Umbilical cord (tissue), 2 donors: ENCODE measurements at places on chromosomes 7 and 10. TPM values are rescaled to one million over a fixed set of nuclear protein-coding genes. Genes with fewer than 3 reads are reported as not detected.

Gene GIMAP7
- 0.48 TPM for total RNA-seq

Gene GNAT3
- total RNA-seq = not detected

Gene FAM25A
- not detected for total RNA-seq

Gene SLC29A4
- total RNA-seq = 0.24 TPM

- peak; percentile 56 for DNase-seq
Measured at GRCh38 chr10:48464871-48465736, 139.8 kb downstream of the ARHGAP22 start.

DNA sequence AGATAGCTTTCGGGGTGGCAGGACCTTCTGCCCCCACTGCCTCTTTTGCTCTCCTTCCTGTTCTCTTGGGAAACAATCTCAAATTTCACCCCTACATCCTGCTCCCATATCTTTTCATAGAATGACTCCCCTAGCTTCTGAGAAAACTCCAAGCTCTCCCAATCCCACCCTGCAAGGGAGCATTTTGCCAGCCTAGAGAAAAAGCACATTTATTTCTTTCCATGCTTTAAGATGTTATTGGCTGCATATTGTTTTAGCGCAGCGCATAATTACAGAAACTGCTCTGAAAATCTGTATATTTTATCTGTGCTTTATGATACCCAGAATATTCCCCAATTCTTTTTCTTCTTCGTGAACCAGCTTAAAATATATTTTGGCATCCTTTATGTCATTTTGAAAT lies 601.3 kb downstream of the KCNMA1 start:
- DNase-seq = no peak

GRCh38 chr10:79046741-79047583 lies 21.8 kb upstream of the ZMIZ1 start:
- peak; percentile 32 for DNase-seq

DNA sequence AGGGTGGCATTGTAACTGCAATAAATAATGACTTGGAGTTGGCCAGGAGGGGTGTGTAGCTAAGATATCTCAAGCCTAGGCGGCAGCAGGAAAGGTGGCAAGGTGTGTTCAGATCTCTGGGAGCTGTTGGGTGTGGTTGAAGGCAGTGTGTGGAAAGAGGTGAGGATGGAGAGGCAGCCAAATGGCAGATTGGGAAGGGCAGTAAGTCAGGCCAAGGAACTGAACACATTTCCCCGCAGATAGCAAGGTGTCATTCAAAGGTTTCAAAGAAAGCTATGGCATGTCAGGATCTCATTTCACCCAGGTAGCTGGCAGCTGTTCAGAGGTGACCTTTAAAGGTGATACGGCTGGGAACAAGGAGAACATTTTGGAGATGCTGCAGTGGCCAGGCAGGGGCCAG lies 586.0 kb upstream of the MGMT start:
- no peak for DNase-seq

GRCh38 chr7:15199482-15199881 lies 296.9 kb upstream of the DGKB start:
- DNase-seq = peak; percentile 54

DNA sequence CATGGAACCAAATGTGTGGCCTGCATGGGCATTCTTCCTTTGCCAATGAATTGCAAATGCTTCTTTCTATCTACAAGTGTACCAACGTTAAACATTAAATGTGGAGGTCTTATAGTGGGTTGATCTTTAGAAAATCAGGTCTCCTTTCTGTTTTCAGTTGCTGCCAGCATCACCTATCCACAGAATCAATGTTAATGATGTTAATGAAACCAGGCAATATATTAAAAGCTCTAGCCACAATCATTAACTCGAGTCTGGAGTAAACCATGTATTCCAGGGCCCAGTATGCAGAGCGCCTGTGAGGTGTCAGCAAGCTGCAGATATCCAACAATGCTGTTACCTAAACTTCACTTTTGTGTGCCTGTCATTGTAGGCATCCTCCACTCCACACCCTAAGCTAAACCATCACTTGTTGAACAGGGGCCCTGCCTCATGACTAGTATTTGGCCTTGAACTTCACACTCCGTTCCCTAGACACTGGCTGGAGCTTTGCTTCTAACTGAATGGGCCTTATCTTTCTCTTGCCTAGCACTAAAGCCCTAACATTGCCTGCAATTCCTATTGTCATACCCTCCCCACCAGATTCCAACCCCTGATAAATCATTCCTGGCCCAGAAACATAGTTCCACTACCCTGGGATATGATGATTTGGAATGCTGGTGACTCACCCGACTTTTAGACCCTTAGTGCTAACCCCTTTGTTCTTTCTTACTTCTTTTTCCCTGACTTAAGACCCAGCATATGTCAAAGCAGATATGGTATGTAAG lies 24.3 kb upstream of the ITGB8 start:
- peak; percentile 53 for DNase-seq

- DNase-seq = no peak
Measured at GRCh38 chr10:111206521-111206920, 129.7 kb downstream of the ADRA2A start.

DNA sequence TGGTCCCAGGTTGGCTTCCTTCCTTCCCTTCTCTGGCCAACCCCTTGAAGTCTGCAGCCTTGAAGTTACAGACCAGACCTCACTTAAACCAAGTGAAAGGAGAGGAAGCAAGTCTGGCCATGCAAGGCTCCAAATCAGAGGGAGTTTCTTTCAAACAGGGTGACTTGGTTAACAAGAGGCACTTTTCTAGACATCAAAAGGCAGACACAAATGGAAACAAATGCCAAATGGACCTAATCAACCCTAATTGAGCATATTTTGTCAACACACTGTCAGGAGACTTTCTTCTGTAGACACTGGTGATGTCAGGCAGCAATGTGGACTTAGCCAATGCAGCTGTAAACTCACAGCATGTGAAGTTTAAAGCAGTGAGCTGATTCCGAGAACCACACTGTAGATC lies 282.7 kb upstream of the FZD8 start:
- peak; percentile 14 for DNase-seq

GRCh38 chr7:16904076-16904475 lies 22.3 kb upstream of the AGR3 start:
- no peak for DNase-seq

DNA sequence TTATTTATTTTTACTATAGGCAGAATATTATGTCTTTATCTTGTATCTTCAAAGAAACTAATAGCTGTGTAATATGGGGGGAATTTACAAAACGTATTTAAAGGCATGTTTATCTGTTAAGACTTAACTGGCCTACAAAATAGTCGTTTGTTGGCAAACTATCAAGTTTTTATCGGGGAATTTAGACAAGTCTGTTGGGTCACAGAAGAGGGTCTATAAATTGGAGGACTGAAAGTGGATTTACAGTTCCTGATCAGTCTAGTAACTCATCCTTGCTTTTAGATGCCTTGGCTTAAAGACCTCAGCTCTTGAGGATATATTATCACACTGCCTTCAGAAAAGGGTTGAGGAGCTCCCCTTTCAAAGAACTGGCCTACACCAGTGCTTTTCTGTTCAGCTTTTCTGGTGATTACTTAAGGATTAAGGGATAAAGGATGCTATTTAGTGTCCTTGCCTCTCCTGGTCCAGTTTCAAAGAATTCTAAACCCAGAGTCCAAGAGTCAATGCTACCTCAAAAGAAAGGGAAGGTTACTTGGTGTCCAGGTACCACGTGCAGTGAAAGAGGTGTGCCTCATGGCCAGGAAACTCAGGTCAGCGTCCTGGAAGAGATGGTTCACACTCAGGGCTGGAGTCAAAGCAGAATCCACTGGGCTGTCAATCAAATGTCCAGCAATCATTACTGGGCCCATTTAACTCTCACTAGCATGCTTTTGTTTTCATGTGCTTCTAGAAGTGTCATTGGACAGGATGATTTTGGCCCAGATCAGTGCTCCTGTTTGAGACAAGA lies 42.9 kb upstream of the ABI1 start:
- DNase-seq = peak; percentile 93

DNA sequence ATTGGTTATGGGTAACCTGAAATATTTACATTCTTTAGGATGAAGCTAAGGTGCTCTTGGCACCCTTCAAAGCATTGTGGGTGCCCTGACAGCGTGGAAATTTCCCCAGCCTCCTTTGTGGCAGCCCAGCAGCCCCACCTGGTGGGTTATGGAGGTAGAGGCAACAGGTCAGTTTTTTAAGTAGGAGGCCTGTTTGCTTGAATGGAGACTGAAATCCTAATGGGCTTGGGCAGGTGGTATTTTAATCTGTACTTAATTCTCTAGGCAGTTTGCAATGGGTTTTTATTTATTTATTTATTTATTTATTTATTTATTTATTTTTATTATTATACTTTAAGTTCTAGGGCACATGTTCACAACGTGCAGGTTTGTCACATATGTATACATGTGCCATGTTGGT lies 139.4 kb downstream of the EPC1 start:
- peak; percentile 10 for DNase-seq
